NAMALWA (cell line): ENCODE measurements at places on chromosomes 1 and 21.

- no peak for DNase-seq
These were observed at the start of gene NBL1 for GRCh38 chr1:19643602-19644394. TSS of gene NBL1 (plus strand) at chr1:19644311. CDS start at chr1:19655031, 10,720 bp downstream.

- no peak for DNase-seq
These were observed at the start of gene NTNG1 for GRCh38 chr1:107140703-107141490. TSS of gene NTNG1 (plus strand) at chr1:107141039.

- no peak for DNase-seq
These were observed 50.5 kb upstream of the IKBKE start for GRCh38 chr1:206419783-206420182.

DNA sequence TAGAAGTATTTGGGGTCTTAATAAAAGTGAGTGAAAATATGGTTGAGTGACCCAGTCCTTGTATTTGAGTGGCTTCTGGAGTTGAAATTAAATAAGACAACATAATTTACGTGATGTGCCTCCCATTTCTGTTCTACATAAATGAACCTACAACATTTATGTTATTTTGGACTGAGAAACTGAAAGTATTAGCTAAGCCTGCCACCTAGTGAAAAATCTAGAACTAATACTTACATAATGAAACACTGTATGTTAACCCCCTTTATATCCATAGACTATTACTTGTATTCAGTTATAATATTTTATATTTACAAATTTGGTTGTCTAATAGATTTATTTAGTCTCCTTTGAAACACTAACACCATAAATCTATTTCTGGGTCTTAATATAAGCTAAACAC lies 298.9 kb downstream of the KCNT2 start:
- DNase-seq = peak; percentile 49
